ENCODE measurements at places on chromosomes 4 and X. TPM values are rescaled to one million over a fixed set of nuclear protein-coding genes. Genes with fewer than 3 reads are reported as not detected.

GAGE12E gene
- not detected for total RNA-seq

AFF1 gene
- 32.0 TPM for total RNA-seq

KCNIP4 gene
- total RNA-seq = not detected

COL4A6 gene
- 8.1 TPM for total RNA-seq

STK32B gene
- total RNA-seq = 29.0 TPM

SSX2 gene
- not detected for total RNA-seq

HELT gene
- not detected for total RNA-seq

GAGE12J gene
- total RNA-seq = not detected

TMEM129 gene
- 49.5 TPM for total RNA-seq

DNA sequence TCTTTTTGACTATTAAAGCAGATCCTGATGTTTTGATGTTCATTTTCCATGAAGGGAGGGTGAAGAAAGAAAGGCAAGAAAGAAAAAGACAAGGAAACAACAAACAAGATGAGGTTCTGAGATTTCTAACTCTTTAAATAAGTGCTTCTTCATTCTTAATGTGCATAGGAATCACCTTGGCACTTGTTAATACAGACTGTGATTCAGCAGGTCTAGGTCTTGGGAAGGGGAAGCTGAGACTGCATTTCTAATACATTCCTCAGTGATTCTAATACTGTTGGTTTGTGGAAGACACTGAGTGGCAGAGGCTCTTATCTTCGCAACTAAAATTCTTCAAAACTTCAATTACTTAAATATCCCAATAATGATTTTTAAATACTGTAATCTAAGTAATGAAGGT lies 95.2 kb upstream of the NAP1L5 start:
- DNase-seq = no peak

- DNase-seq = no peak
These were observed 124.2 kb downstream of the NFKB1 start for GRCh38 chr4:102625232-102625930.

DNA sequence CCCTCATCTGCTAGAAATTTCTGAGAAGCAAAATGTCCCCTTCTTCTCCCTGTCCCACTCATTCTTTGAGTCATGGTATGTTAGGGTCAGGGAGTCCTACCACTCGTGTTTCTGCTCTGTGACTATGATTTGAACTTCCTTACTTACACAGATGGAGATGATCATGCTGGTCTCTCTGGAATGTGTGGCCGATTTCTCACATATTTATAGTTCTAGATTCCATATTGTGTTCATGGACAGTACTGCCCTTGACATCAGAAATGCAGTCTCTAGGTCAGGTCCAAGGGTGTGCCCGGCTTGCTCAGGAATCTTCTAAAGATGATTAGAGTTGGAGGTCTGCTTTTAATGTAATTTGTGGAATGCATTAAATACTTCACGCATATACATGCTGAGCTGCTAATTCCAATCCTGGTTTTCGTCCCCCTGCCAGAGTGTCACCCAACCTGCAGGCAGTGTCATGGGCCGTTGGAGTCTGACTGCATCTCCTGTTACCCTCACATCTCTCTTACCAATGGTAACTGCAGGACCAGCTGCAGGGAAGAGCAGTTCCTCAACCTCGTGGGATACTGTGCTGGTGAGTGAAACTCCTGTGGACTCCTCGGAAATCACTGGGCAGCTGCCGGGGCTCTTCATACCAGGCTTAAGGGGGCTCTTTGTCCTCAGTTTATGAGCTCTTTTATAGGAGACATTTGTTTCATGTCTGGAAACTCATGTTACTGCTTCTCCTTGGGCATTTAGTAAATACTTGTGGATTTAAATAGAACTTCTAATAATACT lies 214.1 kb upstream of the ANXA3 start:
- DNase-seq = no peak

- DNase-seq = no peak
These were observed 672.8 kb upstream of the GALNT7 start for GRCh38 chr4:172495769-172496168.

- DNase-seq = no peak
These were observed 104.6 kb upstream of the HSD17B10 start for GRCh38 chrX:53538781-53539180.

DNA sequence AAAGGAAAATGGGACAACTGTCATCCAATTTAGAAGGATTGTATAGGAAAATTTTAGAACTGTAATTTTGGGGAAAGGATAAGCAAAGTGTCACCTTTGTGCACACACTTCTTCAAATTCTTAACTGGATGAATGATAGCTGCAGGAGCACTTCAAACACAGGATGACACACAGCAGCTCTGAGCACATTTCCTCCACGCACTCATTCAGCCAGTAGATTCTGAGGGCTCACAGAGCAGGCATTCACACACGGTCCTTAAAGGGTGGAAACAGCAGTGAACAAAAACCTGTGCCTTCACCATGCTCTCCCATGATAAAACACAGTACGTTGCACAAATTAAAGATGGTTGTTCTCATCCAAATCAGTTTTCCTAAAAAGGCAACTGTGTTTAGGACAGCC lies 38.5 kb upstream of the KLF3 start:
- no peak for DNase-seq

DNA sequence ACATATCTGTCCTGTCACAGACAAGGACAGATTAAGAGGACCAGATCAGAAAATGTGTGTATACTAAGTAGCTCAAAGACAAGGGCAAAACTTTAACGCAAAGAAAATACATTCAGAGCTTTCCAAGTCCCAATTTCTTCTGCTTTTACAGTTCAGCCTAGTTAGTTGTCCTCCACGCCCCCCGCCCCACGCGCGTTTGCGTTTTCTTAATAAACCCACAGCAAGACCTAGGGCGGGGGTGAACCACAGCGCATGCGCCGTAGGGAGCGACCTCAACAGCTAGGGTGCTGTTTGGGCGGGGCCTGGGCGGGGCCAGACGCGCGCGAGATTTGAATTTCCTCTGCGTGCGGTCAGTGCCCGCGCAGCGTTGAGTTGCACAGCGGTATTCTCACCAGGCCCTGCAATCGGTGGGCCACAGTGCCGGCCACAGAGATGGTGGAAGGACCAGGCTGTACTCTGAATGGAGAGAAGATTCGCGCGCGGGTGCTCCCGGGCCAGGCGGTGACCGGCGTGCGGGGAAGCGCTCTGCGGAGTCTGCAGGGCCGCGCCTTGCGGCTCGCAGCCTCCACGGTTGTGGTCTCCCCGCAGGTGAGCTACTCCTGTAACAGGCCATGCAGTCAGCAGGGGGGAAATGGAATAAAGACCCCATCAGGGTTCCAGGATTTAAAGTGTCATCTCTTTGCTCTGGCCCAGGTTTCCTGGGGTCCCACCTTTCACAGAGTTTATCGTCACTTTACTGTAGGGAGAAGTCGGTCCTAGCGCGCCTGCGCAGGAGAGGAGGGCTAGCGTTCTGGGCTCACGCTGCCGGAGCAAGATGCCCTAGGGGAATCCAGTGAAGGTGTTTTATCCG lies at the start of gene NEIL3:
NEIL3 (plus strand) TSS at position 353 of the 850 bp plus-strand sequence; CDS start at position 433, 80 bp downstream.
- DNase-seq = peak; percentile 45

DNA sequence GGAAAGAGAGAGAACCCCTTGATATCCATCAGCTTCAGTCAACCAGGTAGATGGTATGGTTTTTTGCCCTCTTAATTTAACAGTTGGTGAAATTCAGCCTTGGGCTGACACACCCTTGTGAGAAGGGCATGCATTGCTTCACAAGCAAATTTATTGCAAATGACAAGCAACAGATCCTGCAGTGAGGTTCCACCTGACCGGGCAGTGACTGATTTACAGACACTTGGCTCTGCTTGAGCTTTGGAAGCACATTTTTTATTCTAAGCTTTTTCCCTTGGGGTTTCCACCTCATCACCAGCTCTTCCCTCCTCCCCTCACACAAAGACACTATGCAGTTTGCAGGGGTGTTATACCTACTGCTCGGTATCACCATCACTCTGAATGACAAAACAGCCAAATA lies 28.3 kb upstream of the SERTM2 start:
- no peak for DNase-seq

GRCh38 chr4:61379406-61379805 lies 179.3 kb downstream of the ADGRL3 start:
- no peak for DNase-seq

DNA sequence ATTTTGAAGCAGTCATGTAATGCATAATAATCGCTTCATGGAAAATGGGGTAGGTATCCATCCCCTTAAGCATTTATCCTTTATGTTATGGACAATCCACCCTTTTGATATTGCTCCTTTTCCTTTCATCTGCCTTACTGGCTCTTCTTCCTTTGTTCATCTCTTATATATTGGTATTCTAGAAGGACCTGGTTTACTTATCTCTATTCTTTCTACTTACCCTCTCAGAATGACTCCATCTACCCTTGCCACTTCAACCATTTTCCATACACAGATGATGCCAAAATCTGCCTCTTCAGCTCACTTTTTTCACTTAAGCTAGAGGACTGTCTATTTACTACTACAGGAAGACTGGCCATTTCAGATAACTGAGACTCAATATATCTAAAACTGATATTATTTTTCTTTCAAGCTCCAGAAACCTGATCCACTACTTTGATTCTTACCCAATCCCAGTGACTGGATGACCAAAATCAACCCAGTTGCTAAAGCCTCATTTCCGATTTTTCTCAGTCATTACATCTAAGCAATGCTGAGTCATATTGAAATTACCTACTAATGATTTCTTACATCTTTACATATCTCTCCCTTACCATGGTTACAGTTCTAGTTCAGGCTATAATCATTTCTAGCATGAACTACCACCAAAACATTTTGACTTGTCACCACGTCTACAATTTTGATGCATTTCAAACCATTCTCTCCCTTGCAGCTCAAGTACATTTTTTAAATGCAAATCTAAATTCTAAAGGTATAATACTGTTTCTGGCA lies 93.7 kb downstream of the FAAH2 start:
- DNase-seq = no peak

- DNase-seq = no peak
These were observed 15.2 kb downstream of the LINC00632 start for GRCh38 chrX:140724736-140725135.

GRCh38 chr4:123955167-123955800 lies 558.7 kb downstream of the SPRY1 start:
- DNase-seq = no peak

DNA sequence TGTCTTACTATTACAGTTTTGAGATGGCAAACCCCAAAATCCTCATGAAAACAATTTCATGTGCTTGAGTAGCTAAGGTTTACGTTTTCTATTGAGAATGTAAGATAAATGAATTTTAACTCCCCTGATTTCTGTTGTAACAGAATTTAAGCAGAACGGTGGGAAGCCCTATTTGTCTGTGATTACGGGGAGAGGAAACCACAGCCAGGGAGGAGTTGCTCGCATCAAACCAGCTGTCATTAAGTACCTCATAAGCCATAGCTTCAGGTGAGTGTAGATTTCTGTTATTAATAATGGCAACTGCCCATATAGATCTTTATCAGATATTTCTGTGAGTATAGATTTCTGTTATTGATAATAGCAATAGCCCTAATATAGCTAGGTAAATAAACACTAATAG lies 44.2 kb upstream of the RHOH start:
- DNase-seq = no peak

- DNase-seq = no peak
These were observed 1.8 kb downstream of the SPIN4 start for GRCh38 chrX:63349307-63349706.

DNA sequence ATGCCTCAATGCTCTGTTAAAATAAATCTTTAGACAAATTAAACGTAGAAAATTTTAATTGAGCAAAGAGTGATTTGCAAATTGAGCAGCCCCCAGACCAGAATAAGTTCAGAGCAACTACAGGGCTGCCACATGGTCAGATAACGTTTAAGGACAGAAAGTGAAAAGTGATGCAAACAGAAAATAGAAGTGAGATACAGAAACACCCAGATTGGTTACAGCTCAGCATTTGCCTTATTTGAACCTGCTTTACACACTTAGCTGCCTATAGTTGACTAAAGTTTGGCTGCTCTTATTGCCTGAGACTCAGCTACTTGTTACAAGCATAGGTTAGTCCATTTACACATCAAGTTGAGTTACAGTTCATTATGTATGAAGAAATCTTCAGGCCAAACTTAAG lies 1800.8 kb upstream of the PCDH10 start:
- DNase-seq = no peak

DNA sequence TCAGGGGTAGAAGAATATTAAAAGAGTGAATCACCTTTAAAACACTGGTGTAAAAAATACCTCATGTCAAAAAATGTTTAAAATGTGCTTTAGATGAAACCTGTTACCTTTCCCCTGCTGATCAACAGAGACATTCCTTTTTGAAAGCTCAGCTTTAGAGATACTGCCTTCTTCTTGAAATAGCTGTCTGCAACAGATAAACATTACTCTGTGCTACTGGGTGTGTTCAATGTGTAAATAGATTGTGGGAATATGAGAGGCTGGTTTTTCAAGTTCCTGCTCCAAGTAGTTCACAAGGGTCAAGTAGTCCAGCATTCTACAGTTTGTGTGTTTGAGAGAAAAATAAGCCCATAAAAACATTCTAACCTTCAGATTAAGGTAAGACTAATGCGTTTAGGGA lies at the start of gene SYTL5:
SYTL5 (plus strand) TSS at position 263 of the 400 bp plus-strand sequence. CDS start 27,337 bp downstream, outside the sequence.
- DNase-seq = no peak

DNA sequence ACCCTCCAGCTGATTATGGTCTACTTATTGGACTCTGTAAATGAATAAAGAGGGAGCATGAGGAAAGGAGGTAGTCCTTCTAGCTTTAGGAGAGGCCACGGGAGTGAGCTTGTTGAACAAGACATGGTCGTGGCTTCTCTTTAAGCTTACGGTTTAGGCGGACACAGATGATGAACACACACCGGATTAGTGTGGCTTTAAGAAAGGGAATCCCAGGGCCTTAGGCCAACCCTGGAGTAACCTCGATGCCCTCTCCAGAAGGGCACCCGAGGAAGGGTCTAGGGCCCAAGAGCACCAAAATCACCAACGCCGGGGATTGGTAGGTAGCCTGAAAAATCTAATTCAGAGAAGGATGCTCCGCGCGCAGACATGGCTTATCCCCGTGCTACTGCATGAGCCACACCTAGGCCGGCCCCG lies 39.4 kb downstream of the ERVMER34-1 start:
- DNase-seq = no peak

- peak; percentile 78 for DNase-seq
These were observed at the start of gene PPP2R3B for GRCh38 chrX:386768-387575. Gene PPP2R3B (minus strand): TSS chrX:386907. CDS start chrX:386691, 216 bp downstream.

DNA sequence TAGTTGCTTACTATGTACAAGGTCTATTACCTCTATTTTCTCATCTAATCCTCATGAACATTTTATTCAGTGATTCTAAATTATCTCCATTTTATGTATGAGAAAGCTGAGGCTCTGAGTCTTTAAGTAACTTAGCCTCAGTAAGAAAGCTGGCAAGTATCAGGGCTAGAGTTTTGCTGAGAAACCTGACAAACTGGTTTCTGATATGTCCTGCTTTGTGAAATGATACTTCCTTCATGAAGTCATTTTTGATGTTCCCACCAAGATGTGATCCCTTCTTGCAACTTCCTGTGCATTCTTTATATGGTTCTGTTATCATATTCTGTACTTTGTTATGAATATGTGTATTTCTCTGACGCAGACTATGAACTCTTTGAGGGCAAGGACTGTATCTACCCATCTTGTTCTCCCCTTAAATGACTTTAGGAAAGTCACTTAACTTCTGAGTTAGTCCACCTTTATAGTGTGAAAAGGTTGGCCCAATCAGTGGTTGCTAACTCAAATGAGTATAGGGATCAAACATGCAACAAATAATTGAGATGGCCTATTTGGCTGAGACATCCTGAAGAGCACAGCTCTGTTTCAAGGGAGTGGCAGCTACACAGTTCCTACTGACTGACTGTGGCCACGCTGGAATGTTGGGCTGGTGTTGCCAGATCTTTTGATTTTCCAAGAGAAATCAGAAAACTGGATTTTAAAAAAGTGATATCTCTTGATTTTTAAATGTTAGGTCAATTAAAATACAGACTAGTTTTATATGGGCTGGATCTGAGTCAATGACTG lies 127.9 kb upstream of the AMOT start:
- no peak for DNase-seq

GRCh38 chr4:139969635-139970266 lies 184.2 kb downstream of the MAML3 start:
- no peak for DNase-seq

GRCh38 chr4:156230176-156230575 lies 276.5 kb upstream of the CTSO start:
- DNase-seq = no peak
